ENCODE measurements at places on chromosomes 2 and 18.

DNA sequence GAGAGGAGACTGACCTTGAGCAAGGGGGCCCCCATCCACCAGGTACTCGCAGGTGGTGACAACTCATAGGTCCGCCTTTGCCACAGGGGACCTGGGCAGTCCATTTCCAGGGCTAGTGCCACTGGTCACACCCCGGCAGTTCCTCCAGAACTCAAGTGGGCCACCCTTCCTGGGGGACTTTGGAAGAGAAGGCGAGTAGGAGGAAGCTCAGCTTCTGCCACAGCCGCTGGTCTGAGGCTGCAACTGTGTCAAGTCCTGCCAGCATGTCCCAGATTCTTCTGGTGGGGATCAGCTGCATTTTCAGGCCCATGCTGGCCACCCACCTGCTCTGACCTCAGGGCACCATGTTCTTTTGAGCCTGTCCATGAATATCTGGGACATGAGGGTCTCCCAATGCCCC lies 423.9 kb upstream of the MYT1L start:
- DNase-seq = no peak

GRCh38 chr2:73111073-73112025 lies 1.4 kb downstream of the RAB11FIP5 start:
- peak; percentile 68 for DNase-seq

DNA sequence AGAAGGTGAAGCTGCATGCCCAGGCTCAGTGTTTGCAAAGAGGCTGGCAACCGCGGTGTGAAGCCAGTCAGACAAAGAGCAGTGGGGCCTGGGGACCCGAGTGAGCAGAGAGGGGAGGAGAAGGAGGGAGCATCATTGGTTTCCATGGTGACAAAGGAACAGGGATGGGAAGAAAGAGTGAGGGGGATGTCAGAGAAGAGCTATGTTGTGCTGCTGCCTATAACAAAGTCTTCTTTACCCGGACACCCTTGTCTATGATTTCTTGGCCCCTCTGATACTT lies 14.5 kb downstream of the TMEM247 start:
- no peak for DNase-seq

- DNase-seq = no peak
Measured at GRCh38 chr2:44237221-44237620, 38.1 kb upstream of the SLC3A1 start.

All from suprapubic skin (tissue), 4 donors.